ENCODE measurements at places on chromosomes 1 and 21.
A peak's percentile ranks its signal among the peaks of the same experiment; 100 is the strongest.

GRCh38 chr21:35478161-35479064, 429.3 kb upstream of the RUNX1 start:
- DNase-seq = no peak

- DNase-seq = no peak
Measured at GRCh38 chr1:228792601-228793000, 57.3 kb downstream of the RHOU start.

DNA sequence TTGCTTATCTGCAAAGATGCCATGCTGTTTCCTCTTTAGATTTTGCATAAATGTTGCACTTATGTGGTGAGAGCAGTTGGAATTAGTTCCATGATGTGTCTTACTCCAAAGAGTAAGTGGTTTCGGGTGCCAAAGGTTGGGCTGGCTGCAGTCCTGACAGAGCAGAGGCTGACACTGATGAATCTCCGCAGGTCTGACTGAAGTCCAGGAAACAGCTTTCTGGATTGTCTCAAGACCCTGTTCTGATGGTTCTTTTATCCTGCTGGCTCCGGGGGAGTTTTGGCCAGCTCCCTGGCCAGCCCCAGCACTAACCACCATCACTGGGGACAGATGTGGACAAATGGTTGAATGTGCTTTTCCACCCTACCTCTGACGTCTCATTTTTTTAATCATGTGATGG, 207.2 kb upstream of the KIAA0040 start:
- DNase-seq = no peak

GRCh38 chr1:210681158-210681557, 352.5 kb downstream of the HHAT start:
- DNase-seq = no peak

GRCh38 chr1:188489336-188490112, 1660.8 kb downstream of the PLA2G4A start:
- DNase-seq = no peak

DNA sequence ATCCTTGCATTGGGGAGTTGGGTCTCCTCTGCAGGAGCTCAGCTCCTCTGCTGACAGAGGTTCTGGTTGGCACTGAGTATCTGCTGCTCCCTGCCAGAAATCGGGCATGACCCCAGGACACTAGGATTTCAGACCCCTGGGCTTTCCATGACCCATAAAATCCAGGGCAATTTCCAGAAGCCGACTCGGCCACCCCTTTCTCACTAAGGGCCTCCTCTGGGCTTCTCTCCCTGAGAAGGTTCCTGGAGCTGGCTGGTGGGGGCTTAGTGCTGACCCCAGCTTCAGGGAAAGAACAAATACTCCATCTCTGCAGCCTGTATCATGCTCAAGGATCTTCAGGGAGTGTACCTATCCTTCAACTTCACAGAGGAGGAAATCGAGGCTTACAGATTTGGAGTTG, 603.4 kb downstream of the PTPRU start:
- DNase-seq = no peak

DNA sequence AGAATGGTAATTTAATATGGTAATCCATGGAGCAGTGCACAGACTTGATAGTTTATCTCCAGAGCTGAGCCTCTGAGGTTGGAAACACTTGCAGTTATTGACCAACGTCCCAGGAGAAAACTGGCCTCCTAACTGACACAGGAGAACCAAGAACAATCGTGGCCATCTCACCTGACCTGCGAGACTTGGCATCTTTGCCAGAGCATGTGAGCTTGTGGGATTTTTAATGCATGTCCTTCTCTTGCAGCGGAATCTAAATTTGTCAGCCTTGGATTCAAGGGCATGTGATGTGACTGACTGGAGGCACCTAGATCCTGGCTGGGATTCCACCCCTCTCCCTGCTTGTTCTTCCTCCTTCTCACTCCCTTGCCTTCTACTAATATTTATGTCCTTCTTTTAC, 27.8 kb upstream of the SLC26A9 start:
- DNase-seq = no peak

DNA sequence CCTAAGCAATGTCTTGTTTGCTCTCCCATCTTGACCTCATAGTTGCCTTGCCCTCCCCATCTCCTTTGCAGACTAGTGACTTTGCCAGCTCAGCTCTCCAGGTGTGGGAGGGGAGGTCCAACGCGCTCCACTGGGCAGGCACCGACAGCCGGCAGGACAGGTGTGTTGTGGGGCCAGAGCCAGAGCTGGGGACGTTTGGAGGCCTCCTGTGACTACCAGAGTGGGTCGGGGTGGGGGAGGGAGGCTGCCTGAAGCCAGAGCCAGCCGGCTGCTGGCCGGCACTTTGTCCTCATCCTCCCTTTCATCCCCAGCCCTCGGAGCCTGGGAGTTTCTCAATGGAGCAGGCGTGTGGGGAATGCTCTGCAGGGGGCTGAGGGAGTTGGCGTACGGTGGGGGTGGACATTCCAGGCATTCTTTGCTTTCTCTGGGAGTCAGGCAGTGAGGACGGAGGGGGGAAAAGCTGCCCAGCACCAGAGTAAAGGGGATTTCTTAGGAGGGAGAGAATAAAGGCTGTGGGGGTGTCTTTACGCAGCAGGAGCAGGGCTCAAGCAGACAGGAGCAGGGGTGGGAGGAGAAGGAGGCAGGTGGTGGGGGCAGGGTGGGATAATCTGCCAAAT, 20.2 kb downstream of the NUAK2 start:
- DNase-seq = no peak

GRCh38 chr1:198015309-198015708, 98.1 kb downstream of the LHX9 start:
- DNase-seq = no peak

DNA sequence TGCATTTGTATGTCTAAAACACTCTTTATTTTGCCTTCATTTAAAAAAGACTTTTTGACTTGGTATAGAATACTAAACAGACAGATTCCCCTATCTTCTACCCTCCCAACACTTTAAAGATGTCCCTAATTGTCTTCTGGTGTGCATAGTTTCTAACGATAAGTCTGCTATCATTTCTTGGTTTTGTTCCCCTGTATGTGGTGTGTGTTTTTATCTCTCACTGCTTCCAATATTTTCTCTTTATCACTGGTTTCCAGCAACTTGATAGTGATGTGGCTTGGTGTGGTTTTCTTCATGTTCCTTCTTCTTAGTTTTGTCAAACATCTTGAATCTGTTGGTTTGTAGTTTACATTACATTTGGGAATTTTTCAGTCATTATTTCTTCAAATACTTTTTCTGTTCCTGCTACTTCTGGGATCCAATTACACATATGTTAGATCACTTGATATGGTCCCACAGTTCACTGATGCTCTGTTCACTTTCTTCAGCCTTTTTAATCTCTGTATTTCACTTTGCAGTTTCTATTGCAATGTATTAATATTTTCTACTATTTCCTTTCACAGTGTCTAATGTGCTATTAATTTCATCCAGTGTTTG, 23.2 kb downstream of the F5 start:
- DNase-seq = no peak

DNA sequence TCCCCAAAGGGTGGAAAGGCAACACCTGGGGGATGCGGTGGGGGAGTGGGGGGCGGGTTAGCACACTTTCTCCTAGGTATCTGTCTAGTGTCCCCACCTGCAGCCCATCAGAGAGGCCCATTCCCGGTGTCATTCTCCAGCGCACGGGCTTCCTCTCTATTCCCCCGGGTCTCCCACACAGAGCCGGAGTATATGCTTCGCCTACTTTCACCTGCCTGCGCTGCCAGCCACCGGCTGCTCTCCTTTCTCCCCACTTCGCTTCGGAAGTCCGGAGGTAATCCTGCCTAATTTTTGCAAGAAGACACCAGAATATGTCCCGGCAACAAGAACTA, 852 bp downstream of the RGS7 start:
- DNase-seq = peak; percentile 50

- no peak for DNase-seq
Measured at GRCh38 chr1:24381256-24381655, 32.3 kb downstream of the STPG1 start.

- no peak for DNase-seq
Measured at GRCh38 chr1:164709126-164709525, 150.1 kb downstream of the PBX1 start.

DNA sequence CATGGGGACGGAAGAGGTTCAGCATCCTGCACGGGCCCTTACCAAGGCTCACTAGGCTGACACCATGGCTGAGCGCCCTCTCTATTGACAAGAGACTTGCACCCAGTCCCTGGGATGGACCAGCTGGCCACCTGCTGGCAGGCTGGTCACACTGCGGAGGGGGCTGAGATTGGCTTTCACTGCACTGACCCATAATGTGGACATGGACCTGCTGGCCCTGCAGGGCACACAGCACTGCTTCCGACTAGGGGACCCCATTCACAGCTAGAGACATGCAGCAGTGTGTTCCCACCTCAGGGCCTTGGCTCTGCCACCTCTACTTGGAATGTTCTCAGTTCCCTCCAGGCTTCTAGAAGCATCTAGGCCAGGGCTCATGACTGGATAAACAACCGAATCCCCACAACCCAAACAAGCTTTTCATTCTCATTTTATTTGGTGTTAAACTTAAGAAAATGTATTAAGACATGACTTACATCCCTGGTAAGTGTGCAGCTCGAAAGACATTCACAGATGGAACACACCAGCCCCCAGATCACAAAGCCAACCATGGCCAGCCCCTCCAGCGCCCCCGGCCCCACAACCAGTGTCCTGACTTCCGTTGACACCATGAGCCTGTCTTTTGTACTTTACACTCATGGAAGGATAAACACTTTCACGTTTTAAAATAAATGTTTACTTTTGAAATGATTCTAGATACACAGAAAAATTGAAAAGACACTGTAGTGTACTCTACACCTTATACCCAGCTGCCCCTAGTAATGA, 9.3 kb upstream of the SRARP start:
- peak; percentile 86 for DNase-seq

DNA sequence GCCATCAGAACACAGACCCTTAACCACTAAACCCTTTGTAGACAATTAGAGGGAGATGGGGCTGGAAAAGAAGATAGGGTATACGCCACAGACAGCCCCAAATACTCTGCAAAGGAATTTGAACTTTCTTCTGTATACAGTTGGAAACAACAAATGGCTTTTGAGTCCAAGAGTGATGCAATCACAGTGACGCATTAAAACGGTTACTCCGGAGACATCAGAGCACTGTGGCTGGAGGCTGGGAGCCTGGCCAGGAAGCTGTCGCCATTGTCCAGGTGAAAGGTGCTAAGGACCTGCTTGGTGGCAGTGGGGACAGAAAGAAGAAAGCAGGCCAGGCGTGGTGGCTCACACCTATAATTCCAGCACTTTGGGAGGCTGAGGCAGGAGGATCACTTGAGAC, 4.2 kb downstream of the FLAD1 start:
- no peak for DNase-seq

DNA sequence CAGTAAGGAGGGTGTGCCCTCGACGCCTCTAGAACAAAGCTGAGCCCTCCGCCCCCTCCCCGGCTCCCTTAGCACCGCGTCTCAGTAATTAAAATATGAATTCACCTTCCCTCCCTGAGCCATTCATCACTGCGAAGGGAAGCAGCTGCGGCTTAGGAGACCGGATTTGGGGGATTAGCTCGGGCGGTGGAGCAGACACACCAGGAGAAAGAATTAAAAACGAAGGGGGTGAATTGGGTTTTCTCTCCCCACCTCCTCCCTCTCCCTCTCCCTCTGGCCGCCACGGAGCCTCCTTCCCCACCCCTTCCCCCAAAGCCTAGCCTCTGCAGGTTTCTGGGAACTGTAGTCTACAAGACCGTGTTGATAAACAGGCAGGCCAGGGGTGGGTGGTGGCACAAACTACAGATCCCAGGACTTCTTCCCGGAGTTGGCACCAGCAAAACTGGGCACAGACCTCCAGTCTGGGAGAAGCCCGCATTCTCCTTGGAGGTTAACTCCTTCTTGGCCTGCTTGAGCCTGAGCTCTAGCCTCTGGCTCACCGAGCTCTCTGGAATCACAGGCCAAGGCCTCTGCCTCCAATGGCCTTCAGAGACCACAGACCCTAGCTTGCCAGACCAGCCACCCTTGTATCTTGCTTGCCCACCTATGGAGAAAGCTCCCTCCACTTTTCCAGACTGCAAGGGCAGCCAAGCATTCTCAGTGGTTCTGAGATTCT, 10.8 kb downstream of the BLACAT1 start:
- DNase-seq = no peak

DNA sequence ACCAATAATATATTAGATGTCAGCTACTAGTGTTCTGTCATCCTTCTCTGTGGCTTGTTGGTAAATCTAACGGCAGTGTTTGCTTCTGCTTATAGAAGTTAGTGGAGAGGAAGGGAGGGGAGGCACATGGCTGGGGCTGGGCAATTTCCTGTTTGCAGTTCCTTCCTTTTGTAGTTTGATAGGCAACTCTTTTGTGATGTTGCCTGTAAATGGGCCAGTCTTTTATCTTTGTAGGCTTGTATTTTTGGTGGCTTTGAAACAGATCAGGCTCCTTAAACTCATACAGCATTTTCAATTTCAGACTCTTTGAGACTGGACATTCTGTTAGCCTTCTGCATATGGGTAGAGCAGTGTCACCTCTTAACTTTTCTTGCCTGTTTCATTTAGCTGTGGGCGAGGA, 48.1 kb downstream of the CDC14A start:
- peak; percentile 12 for DNase-seq

DNA sequence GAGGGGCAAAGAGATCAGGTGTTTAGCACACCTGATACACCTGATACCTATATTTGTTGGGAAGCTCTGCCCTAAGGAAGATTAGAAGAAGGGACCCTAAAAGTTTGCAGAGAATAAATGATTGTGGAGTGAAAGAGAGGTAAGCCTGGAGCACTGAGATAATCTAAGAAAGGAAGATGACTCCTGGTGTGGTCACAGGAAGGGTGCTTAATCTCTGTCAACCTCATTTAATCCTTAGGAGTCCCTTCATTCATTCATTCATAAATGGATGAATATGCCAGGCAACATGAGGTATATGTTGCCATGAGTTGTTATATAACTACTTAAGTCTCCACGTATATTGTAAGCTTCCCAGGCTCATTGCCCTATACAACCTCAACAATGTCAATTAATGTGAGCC, 16.2 kb upstream of the MNDA start:
- DNase-seq = no peak

DNA sequence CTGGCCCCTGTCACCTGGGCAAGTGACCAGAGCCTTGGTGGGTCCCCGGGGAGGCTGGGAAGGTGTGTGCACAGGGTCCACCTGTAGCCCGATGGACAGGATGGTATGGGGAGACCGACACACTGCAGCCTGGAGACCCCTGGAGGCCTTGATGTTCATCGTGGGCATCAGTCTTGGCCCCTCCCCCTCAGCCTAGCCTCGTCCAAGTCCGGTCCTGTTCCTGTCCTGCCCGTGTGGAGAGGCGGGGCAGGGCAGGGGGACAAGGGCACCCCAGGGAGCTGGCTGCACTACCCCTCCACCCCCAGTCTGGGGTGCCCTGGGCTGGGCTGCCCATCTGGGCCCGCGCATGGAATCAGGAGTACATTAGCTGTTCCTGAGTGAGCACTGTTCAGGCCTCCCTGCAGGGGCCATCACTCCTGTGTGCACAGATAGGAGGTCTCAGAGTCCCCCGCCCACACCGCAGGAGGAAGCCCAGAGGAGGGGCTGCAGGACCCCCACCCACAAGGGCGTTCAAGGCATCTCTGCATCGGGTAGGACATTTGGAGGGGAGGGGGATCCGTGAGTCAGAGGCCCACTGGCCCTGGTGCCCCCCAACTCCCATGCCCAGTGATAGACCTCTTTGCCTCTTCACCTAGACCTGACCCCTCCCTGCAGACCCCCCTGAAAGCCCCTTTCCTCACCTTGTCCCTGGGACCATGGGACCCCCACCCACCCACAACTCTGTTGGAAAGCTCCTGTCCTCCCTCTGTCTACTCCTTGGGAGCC, 63.2 kb downstream of the WNT9A start:
- peak; percentile 17 for DNase-seq

All from SK-N-SH (cell line).